ENCODE measurements at places on chromosomes 2 and 18.

DNA sequence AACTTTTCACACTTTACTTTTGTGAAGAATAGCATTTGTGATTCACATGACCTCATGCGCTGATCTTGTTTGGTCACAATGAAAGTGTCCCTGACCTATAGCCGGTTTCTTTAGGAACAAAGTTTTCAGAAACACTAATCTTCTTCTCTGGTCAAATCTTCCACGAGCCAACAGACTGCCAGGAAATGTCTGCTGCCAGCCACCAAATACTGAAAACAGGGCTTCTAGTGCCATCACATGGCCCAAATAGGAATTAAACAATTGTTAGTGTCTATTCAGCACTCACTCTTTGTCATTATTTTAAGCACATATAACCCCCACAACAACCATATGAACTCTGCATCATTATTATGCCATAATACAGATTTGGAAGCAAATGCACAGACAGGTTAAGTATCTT, 286.5 kb upstream of the SYT4 start:
- no peak for DNase-seq

GRCh38 chr2:196195302-196195701, 23.9 kb upstream of the STK17B start:
- DNase-seq = no peak

GRCh38 chr18:26516964-26517363, 31.4 kb downstream of the KCTD1 start:
- DNase-seq = no peak

- DNase-seq = no peak
Observed at GRCh38 chr2:3126911-3127621, 250.6 kb downstream of the EIPR1 start.

GRCh38 chr18:52287151-52287550, 52.8 kb upstream of the DCC start:
- no peak for DNase-seq

GRCh38 chr18:62739911-62740310, 24.6 kb downstream of the PHLPP1 start:
- no peak for DNase-seq

GRCh38 chr18:49839012-49839411, 25.7 kb upstream of the ACAA2 start:
- no peak for DNase-seq

- DNase-seq = no peak
Observed at GRCh38 chr2:137182071-137182470, 416.7 kb downstream of the THSD7B start.

DNA sequence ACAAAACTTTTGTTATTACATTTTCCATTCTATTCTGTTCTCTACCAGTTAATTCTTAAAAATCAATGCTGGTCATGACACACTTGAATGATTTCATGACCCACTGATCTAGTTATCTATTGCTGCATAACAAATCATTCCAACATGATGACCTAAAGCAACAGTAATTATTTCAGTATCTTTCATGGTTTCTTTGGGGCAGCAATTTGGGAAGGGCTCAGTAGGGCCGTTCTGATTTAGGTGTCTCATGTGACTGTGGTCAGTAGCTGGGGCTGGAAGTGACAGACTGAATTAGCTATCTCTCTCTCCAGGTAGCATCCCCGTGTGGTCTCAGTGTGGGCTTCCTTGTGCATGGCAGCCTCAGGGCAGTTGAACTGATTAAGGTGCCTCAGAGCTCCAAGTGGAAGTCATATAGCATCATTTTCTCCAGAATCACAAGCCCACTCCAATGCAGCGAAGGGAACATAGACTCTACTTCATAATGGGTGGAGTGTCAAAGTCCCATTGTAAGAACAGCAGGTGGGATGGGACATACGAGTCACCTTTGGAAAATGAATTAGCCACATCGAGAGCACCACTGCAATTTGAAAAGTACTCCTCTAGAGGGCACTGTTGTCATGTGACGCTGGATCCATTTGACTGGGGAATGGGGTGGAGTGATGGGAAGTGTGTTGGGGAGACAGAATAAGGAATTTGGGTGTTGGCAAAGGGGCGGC, 39.1 kb upstream of the FAM136A start:
- peak; percentile 1 for DNase-seq

- no peak for DNase-seq
Observed at GRCh38 chr2:208501206-208501605, 94.6 kb downstream of the PTH2R start.

DNA sequence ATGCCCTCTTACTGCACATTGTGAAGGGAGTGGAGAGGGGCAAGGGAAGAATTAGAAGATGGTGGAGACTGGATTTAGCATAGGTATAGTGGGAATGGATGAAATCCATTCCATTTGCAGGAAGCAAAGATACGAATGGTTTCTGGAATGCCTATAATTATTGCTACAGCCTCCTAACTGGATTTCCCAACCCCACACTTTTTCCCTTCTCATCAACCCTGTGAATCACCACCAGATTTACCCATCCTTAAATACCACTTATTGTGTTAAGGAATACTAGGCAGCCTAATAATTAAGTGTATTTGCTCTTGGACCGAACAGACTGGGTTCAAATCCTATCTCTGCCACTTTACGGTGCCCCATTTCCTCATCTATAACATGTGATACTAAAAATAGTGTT, 39.3 kb upstream of the CREB1 start:
- DNase-seq = no peak
